ENCODE measurements at places on chromosomes 2 and 18. TPM values are rescaled to one million over a fixed set of nuclear protein-coding genes. Genes with fewer than 3 reads are reported as not detected.

DSEL gene
- total RNA-seq: 6.8 TPM

HRH4 gene
- not detected for total RNA-seq

PNPT1 gene
- 15.5 TPM for total RNA-seq

CRYGC gene
- total RNA-seq: not detected

- no peak for DNase-seq
- H3K36me3 ChIP-seq: no peaks in the 10 kb centered on the region
- peaks cover 28% of the 10 kb centered on the region for H3K4me1 ChIP-seq
- H3K4me3 ChIP-seq: no peak overlapping the region
- H3K27ac ChIP-seq: no peak overlapping the region
Measured at GRCh38 chr2:134357814-134358213, 103.9 kb downstream of the MGAT5 start.

- no peak overlapping the region for H3K27ac ChIP-seq
- H3K4me3 ChIP-seq: no peak overlapping the region
- H3K36me3 ChIP-seq: no peaks in the 10 kb centered on the region
- H3K27me3 ChIP-seq: no peaks in the 10 kb centered on the region
- H3K4me1 ChIP-seq: no peaks in the 10 kb centered on the region
- no peak for DNase-seq
Measured at GRCh38 chr2:105127289-105127915, 89.5 kb downstream of the MRPS9 start.

DNA sequence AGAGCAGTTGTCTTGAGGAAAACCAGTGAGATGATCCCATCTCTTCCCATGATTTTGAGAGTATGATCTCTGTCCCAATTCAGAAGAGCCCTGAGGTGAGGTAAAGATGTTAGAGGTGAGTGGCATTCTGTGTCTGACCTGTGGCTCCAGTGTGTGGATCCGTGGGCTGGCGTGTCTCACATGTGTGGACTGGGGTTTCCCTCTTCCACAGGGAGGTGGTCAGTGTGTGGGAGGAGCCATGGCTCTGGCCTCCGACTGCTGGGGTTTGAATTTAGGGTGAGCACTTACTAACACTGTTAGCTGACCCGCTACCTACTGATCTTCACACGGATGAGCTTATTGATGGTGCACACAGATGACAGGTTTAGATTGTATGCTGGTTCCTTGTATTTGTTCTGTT lies 31.2 kb downstream of the ASAP2 start:
- H3K36me3 ChIP-seq: no peaks in the 10 kb centered on the region
- H3K4me1 ChIP-seq: peaks cover 70% of the 10 kb centered on the region
- peak overlapping the region; percentile 83 for H3K27ac ChIP-seq
- H3K4me3 ChIP-seq: no peak overlapping the region

DNA sequence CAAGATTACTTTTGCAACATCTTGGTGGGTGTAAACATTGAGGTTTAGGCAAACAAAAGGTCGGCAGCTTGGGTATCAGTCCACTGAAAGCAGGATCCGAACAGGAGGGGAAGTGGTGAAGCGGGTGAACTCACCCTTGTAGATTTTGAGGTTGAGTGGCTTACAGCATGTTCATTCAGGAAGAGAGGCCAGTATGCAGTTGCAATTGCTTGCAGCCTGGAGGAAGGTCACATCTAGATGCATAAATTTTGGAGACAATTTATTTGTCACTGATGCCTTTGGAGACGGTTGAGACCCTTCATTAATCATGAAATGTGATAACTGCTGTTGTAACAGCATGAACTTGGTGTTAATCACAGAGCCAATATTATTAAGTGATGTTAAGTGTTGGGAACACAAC lies 131.1 kb downstream of the LTBP1 start:
- no peaks in the 10 kb centered on the region for H3K4me1 ChIP-seq
- no peak overlapping the region for H3K4me3 ChIP-seq
- no peak overlapping the region for H3K27ac ChIP-seq
- H3K27me3 ChIP-seq: no peaks in the 10 kb centered on the region

All from thyroid gland (tissue), 4 donors.